Activated CD4-positive, alpha-beta T cell treated with anti-CD3 and anti-CD28 coated beads, Interleukin-2, amount 10 ng/mL, durations not matched to agents 24 days and 14 days (primary cell): ENCODE measurements at places on chromosomes 16 and 17.

- no peaks in the 10 kb centered on the region for H3K27me3 ChIP-seq
- peaks cover 31% of the 10 kb centered on the region for H3K4me1 ChIP-seq
- peaks cover 29% of the 10 kb centered on the region for H3K36me3 ChIP-seq
- DNase-seq, result peak; percentile 53
Observed at GRCh38 chr17:38921756-38922411, 3.5 kb upstream of the LASP1NB start.

DNA sequence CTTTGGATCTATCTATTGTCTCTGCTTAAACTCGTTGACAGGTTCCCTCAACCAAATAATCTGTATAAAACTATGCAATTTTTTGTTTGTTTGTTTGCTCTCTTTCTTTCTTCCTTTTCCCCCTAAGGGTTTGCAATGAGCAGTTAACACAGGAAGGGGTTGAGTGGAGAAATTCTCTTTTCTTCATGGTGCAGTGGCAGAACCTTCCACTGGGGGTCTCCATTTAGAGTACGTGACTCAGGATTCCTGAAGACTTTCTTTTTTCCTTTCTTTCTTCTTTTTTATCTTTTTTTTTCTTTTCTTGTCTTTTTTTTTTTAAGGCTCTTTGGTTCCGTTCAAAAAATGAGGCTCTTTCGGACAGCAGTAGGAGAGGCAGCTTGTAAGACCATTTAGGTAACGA lies 19.5 kb upstream of the RBFOX1 start:
- no peaks in the 10 kb centered on the region for H3K4me1 ChIP-seq
- H3K27ac ChIP-seq, result no peak overlapping the region
- no peak for DNase-seq

DNA sequence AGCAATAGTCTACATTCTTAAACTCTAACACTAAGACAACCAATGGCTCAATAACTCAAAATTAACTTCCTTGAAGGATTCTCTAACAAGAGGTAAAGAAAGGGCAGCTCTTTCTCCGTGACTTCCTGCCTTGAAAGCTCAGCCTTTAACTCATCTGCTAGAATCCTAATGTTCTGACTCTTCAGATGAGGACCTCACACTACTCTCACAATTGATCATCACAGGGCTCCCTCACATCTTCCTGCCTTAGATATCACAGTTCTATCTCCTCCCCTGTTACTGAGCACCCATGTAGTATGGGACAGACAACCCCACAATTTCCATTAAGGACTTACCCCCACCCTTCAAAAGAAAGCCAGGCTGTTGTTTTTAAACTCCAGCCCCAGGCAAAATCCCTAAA lies 33.5 kb downstream of the SMURF2 start:
- peak; percentile 62 for DNase-seq
- H3K36me3 ChIP-seq, result peaks cover 3% of the 10 kb centered on the region
- H3K4me1 ChIP-seq, result peaks cover 23% of the 10 kb centered on the region

GRCh38 chr16:68668266-68668665 lies 23.2 kb downstream of the CDH3 start:
- no peaks in the 10 kb centered on the region for H3K27me3 ChIP-seq
- DNase-seq, result peak; percentile 69
- H3K4me3 ChIP-seq, result no peak overlapping the region
- H3K27ac ChIP-seq, result peak overlapping the region; percentile 79
- peaks cover 11% of the 10 kb centered on the region for H3K4me1 ChIP-seq

- H3K4me3 ChIP-seq, result peak overlapping the region; percentile 93
- peaks cover 34% of the 10 kb centered on the region for H3K36me3 ChIP-seq
- no peaks in the 10 kb centered on the region for H3K27me3 ChIP-seq
- DNase-seq, result peak; percentile 84
Observed at GRCh38 chr17:35243561-35244340, 879 bp downstream of the SLFN5 start.

GRCh38 chr17:66805567-66805966 lies 29.4 kb upstream of the CACNG5 start:
- no peak overlapping the region for H3K4me3 ChIP-seq
- no peaks in the 10 kb centered on the region for H3K27me3 ChIP-seq
- peaks cover 7% of the 10 kb centered on the region for H3K4me1 ChIP-seq
- H3K27ac ChIP-seq, result peak overlapping the region; percentile 36

GRCh38 chr17:44795421-44795820 lies 34.7 kb downstream of the GJC1 start:
- no peak overlapping the region for H3K4me3 ChIP-seq
- no peaks in the 10 kb centered on the region for H3K36me3 ChIP-seq
- H3K27ac ChIP-seq, result no peak overlapping the region
- no peak for DNase-seq
- peaks cover 3% of the 10 kb centered on the region for H3K27me3 ChIP-seq
- H3K4me1 ChIP-seq, result peaks cover 14% of the 10 kb centered on the region

DNA sequence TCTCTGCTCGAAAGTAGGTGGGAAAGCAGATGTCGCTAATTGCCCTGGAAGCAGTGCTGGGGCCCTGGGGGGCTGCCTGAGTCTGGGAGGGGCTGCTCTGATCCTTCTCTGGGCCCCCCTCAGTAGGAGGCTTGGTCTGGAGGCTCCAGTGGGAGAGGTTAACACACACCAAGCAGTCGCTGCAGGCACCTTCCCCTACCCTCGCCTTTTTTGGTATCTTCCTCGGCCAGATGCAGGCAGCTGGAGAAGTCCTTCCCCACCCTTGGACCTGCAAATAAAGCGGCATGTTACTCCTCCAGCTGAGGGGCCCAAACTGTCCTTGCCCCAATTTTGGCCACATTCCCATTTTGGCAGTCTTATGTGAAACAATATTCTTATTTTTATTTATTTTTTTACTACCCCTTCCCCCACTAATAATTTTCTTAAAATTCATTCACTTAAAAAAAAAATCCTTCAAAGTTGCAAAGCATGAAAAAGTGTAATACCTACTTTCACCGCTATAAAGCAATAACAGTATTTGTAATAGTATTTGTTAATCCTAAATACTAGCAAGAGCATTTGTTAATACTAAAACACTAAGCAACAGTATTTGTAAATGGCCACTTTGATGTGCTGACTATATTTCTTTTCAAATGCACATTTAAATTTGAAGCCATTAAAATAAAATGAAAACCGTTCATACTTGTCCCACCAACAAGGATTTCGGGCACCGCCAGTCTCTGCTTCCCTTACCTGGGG lies 15.0 kb downstream of the C16orf46 start:
- no peak for DNase-seq
- no peaks in the 10 kb centered on the region for H3K36me3 ChIP-seq
- H3K4me3 ChIP-seq, result no peak overlapping the region
- no peaks in the 10 kb centered on the region for H3K27me3 ChIP-seq
- H3K27ac ChIP-seq, result no peak overlapping the region

- peak within 1 kb of the TSS; percentile 92 for H3K4me3 ChIP-seq
- peak; percentile 87 for DNase-seq
- H3K4me1 ChIP-seq, result peaks cover 57% of the 10 kb centered on the region
- H3K27me3 ChIP-seq, result no peaks in the 10 kb centered on the region
- H3K36me3 ChIP-seq, result peaks cover 4% of the 10 kb centered on the region
Observed at GRCh38 chr17:68457168-68457538, at the start of gene WIPI1. Gene WIPI1 (minus strand): TSS chr17:68457496. CDS start chr17:68457421, 75 bp downstream.

- H3K27ac ChIP-seq, result no peak overlapping the region
- no peaks in the 10 kb centered on the region for H3K27me3 ChIP-seq
- no peak overlapping the region for H3K4me3 ChIP-seq
- no peaks in the 10 kb centered on the region for H3K36me3 ChIP-seq
Observed at GRCh38 chr16:20598832-20599469, 22.8 kb upstream of the ACSM2B start.

DNA sequence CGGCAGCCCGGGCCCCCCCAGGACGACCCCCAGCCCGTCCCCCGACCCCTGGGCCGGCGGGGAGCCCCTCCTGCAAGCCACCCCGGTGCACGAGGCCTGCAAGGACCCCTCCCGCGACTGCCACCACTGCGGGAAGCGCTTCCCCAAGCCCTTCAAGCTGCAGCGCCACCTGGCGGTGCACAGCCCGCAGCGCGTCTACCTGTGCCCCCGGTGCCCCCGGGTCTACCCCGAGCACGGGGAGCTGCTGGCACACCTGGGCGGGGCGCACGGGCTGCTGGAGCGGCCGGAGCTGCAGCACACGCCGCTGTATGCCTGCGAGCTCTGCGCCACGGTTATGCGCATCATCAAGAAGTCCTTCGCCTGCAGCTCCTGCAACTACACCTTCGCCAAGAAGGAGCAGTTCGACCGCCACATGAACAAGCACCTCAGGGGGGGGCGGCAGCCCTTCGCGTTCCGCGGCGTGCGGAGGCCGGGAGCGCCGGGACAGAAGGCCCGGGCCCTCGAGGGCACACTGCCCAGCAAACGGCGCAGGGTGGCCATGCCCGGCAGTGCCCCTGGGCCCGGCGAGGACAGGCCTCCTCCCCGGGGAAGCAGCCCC lies 15.6 kb upstream of the ZFPM1 start:
- no peaks in the 10 kb centered on the region for H3K27me3 ChIP-seq
- H3K36me3 ChIP-seq, result no peaks in the 10 kb centered on the region
- H3K4me3 ChIP-seq, result no peak overlapping the region

DNA sequence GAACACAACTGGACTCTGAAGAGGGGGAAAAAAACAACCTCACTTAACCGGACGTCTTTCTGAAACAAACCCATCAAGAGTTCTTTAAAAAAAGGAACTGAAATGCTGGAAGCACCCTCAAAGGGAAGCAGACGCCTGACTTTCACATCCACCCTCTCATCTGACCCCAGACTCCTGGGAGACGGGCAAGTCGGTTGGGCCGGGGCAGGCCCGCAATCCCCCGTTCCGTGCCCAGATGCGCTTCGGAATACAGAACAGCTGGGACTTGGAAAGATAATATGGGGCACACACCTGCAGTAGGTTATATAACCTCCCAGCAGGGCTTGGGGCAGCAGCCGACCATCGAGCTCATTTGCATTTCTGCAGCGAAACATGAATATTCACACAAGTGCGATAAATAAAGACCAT lies 3.7 kb downstream of the ARHGAP27 start:
- no peak overlapping the region for H3K27ac ChIP-seq
- peak overlapping the region; percentile 72 for H3K4me3 ChIP-seq
- H3K4me1 ChIP-seq, result peaks cover 21% of the 10 kb centered on the region
- H3K27me3 ChIP-seq, result no peaks in the 10 kb centered on the region
- H3K36me3 ChIP-seq, result peaks cover 2% of the 10 kb centered on the region
- DNase-seq, result no peak

DNA sequence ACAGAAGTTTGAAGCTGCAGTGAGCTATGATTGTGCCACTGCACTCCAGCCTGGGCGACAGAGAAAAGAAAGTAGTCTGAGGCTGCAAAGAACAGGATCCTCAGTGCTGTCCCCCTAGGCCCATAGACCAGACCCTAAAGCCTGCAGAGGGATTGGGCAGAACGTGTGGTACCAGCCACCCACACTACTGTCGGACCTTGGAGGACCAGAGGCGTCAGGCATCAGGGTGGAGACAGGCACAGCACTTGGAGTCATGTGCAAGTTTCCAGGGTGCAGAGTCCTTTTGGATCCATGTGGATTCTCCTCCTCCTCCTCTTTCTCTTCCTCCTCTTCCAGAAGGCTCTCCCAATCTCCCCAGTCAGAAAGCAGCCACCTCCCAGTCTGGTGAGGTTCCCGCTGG lies 2.2 kb downstream of the SDR42E2 start:
- no peak overlapping the region for H3K4me3 ChIP-seq
- peaks cover 22% of the 10 kb centered on the region for H3K27me3 ChIP-seq
- no peak for DNase-seq

- H3K4me3 ChIP-seq, result no peak overlapping the region
- H3K4me1 ChIP-seq, result peaks cover 13% of the 10 kb centered on the region
- H3K36me3 ChIP-seq, result no peaks in the 10 kb centered on the region
- no peaks in the 10 kb centered on the region for H3K27me3 ChIP-seq
- no peak for DNase-seq
Observed at GRCh38 chr17:78300962-78301820, 58.7 kb downstream of the SOCS3 start.

DNA sequence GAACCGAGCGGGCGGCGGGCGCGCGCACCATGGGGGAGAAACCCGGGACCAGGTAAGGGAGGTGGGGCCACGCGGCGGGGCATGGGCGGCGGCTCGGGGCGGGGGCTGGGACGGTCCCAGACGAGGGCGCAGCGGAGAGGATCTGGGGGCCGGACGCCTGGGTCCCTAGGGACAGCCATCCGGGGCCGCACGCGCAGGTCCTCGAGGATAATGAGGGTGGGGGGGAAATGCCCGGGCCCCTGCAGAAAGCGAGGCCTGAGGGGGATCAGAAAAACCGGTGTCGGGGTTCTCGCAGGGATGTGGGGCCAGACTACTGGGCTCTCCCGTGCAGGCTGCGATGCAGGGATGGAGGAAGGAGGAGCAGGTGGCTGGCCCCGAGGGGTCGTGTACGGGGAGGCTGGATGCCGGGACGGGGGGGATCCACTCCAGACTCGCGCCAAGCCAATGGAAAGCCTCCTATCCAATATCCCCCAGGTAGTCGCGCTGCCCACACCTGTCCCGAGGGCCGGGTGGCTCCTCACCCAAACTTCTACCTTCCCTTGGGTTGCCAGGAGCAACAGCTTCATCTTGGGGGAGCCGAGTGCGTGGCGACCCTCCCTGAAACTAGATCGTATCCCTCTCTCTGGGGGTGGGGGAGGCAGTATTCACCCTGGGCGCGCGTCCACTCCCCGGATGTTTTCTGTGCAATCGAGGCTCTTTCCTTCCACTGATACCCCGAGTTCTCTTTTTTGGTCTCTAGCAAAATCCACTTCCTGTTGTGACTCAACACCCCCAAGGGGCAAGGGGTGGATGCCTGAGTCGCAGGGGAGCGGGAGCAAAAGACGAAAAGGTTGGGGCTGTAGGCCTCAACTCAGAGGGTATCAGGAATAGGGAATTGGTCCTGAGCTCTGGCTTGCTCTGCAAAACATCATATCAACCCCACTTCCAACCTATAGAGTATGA lies 532 bp downstream of the ARRB2 start:
- peak overlapping the region; percentile 99 for H3K27ac ChIP-seq
- DNase-seq, result peak; percentile 89
- H3K4me1 ChIP-seq, result peaks cover 55% of the 10 kb centered on the region
- H3K4me3 ChIP-seq, result peak overlapping the region; percentile 96
- H3K36me3 ChIP-seq, result peaks cover 23% of the 10 kb centered on the region
- H3K27me3 ChIP-seq, result no peaks in the 10 kb centered on the region

DNA sequence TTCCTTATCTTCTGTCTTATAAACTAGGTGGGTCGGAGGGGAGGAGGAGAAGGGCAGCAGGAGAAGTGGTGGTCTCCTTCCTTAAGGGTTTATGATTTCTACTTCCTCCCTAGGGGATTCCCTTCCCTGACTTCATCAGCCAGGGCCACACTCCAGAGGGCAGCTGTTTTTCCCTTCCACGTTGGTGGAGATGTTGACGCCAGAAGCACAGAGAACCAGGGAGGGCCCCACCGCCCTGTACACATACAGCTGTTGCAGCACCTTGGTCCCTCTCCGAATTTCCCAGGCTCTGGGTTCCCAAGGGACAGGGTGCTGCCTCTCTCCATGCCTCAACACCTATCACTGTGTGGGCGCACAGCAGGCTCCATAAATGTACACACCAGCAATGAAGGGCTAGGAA lies 5.6 kb upstream of the SLC6A4 start:
- peaks cover 40% of the 10 kb centered on the region for H3K27me3 ChIP-seq
- peaks cover 14% of the 10 kb centered on the region for H3K4me1 ChIP-seq
- no peak overlapping the region for H3K4me3 ChIP-seq
- H3K27ac ChIP-seq, result no peak overlapping the region
- no peak for DNase-seq
- H3K36me3 ChIP-seq, result peaks cover 5% of the 10 kb centered on the region

GRCh38 chr17:63675607-63676546 lies 24.0 kb downstream of the LIMD2 start:
- no peak for DNase-seq
- H3K4me1 ChIP-seq, result peaks cover 7% of the 10 kb centered on the region
- H3K27ac ChIP-seq, result no peak overlapping the region
- no peak overlapping the region for H3K4me3 ChIP-seq
- H3K36me3 ChIP-seq, result peaks cover 18% of the 10 kb centered on the region

- no peak overlapping the region for H3K27ac ChIP-seq
- H3K4me1 ChIP-seq, result no peaks in the 10 kb centered on the region
- no peaks in the 10 kb centered on the region for H3K36me3 ChIP-seq
Observed at GRCh38 chr17:10394201-10394887, 21.5 kb upstream of the MYH13 start.
